ENCODE measurements at places on chromosomes 6 and 20.
A peak's percentile ranks its signal among the peaks of the same experiment; 100 is the strongest.

DNA sequence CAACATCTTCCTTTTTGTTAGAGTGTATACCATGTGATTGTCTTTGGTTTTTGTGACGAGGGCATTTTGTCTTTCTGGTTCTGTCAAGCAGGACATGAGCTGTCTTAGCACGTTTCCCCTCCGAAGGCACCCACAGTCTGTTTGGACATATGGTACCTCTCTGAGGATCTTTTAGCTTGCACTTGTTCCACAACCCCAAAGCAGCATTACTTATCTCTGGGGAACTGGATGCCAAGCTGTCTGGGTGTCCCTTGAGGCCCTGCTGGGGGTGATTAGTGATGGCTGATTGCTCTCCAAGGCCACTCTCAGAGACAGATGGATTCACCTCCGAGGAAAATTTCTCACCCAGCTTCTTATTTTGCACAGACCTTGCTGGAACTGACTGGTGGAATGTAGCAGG lies 445.0 kb upstream of the CHD6 start:
- DNase-seq: no peak

DNA sequence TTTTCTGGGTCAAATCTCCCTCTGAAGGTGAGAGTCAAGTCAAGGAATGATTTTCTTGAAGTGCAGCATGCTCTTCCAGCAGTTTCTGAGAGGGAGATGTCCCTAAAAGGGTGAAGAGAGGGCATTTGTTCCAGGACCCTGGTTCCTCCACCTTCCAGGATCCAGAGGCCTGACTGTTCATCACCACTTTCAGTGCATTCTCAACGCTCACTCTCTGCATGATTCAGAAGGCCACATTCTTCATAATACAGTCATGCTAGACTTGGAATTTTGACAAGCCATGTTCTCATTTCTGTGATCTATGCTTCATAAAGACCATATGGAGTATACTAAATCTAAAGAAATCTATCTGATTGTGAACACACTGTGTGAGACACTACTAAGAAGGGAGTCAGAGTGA lies 85.1 kb downstream of the PDE7B start:
- DNase-seq: no peak

- no peak for DNase-seq
Observed at GRCh38 chr6:115270953-115271352, 789.7 kb downstream of the FRK start.

DNA sequence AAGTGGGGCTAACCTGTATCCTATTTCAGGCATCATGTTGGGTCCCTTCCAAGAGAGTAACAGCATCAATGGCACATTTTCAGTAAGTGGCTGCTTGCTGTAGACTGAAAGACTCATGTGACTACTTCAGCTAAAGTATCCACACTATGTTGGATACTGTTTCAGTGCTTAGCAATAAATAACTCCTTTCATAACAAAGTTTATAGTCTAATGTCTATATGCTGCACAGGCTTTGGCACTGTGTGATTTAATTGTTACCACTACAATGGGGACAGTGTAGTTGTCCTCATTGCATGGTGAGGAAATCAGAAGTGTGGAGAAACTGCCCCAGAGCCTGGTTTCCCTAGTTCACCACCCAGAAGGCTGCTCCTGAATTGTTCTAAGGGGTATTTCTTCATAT lies 318.0 kb upstream of the PTCHD4 start:
- no peak for DNase-seq

- no peak for DNase-seq
Observed at GRCh38 chr6:36217188-36217587, 20.6 kb downstream of the BRPF3 start.

GRCh38 chr6:55713436-55713835 lies 134.4 kb upstream of the HMGCLL1 start:
- no peak for DNase-seq

DNA sequence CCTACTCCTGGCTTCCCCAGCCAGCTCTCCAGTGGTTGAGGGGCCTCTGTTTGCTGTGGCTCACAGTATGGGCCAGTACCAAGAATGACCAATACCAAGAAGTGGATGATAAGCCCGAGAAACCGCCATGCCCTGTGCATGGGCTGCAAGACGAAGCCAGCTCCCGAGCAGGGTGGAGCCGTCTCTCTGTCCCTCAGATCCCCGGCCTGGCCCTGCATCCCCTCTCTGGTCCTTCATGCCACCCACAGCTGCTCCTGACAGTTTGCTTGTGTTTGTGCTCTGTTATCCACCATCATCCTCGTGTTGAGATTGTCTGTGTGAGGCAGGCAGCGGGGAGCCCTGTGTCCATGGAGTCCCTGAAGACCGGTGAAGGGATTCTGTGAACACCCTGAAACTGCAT lies 36.1 kb downstream of the GABRR2 start:
- no peak for DNase-seq

GRCh38 chr6:170044836-170045562 lies 245.9 kb downstream of the DLL1 start:
- DNase-seq: peak; percentile 47

DNA sequence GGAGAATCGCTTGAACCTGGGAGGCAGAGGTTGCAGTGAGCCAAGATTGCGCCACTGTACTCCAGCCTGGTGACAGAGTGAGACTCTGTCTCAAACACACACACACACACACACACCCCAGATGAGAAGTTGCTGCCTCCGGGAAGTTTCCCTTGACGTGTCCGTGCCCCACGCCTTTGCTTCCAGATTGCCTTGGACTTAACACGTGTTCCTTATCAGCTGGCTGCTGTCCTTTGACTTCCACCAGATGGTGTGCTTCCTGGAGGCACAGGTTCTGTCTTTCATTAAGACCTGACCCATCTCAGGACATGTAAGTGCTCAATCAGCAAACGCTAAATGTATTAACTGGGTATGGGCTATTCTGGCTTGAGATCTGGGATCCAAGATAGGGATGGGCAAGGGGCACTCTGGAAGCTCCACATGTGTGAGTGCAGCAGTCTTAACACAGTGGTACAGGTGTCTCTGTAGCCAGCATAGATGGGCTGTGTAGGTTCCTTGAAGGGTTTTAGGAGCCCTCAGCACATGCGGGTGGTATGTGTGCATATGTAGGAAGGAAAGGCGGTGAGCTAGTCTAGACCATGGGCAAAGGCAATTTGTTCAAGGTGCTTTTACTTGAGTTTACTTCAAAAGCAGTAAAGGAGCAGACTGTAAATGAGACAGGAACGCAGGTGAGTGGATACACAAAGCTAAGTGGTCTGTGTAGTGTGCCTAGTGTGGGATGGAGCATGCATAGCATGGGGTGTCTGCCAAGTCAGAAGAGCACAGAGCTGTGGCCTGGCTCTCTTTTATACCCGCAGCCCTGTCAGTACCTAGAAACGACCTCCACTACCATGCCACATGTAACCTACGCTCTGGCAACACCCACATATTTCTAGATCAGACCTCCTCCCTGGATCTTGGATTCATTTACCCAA lies 11.6 kb downstream of the PIGT start:
- DNase-seq: no peak

DNA sequence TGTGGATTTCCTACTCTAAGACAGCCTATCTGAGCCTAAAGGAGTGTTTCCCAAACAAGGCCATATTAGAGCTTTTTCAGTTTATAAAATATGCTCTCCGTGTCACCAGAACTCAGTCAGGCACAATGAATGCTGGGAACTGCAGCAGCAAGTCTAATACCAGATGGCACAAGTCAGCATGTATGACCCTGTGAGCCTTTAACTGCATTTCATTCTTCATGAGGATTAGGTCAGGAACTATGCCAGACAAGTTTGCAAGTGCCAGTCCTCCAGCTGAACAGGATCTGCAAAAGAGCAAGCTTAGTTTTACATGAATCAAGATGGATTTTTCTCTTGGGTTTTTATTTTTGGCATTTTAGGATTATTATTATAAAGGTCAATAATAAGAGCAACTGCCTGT lies 66.7 kb upstream of the SAMD5 start:
- no peak for DNase-seq

DNA sequence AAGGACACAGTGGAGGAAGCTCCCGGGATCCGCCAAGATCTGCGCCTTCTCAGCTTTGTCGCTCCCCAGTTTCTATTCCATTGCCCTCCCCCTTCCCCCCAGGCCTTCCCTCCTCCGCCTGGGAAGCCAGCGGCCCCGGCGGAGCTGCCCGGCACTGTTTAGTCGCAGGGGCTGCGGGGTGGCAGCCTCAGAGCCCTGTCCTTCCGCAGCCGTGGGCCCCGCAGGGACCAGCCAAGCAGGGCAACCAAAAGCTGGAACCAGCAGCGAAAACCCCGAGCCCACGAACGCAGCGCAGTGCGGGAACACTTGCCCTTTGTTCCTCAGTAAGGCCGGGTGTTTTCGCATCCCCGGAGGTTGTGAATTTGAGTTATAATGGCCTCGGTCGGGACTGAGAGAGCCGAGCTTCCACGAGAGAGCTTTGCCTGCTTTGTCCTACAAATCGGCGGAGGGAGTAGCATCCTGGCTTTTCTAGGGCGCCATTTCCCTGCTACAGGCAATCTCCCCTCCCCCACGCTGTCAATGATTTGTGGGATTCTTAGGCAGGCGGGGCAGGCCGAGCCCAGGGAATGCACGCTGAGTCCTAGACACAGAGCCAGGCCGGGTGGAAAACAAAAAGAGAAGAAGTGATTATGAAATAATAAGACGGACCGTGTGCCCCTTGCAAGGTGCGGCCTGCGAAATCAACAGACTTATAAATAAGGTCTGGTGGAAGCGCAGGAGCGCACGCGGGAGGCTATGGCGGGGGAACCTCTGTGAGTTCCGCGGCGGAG lies 4.0 kb upstream of the TUBB2B start:
- peak; percentile 84 for DNase-seq

- no peak for DNase-seq
Observed at GRCh38 chr6:53483423-53484353, 61.2 kb downstream of the GCLC start.

GRCh38 chr6:23280437-23280836 lies 711.1 kb downstream of the HDGFL1 start:
- DNase-seq: no peak

DNA sequence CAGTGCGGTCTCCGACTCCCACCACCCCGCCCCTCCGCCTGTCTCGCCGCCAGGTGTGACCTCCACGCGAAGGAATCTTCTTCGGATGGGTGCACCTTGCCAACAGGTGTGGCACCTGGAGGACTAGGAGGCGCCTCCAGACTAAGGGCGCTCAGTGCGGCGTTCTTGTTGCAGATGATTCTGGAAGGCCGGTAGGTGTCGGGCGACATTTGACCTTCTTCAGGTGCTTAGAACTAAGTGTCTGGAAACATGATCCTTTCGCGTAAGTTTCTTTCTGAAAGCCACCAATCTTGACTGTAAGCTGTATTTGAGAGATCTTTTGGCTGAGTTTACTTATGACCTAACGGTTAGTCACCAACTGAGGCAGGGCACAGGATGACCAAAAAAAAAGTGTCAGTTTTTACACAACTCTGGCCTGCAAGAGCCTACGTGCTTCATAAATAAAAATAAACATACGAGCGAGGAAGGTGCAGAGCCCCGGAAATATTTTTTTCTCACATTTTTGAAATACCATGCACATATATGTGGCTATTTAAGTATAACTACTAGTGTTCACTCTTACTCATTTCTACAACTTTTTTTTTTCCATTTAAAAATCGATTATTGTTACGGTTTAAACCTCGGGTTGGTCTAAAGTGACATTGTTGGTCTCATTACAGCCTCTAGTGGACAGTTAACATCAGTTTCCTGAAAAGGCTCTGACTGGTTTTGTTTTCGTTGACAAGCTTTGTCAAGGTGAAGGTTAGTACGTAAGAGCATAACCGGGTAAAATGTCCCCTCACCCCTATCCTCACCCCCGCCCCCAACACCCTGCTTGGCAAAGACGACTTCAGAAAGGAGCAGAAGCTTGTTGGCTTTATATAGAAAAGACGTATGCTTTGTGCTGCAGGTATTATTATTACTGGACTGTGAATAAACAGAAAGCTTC lies 1.6 kb upstream of the ATXN1 start:
- peak; percentile 87 for DNase-seq

- no peak for DNase-seq
Observed at GRCh38 chr6:31272436-31272835, 544 bp upstream of the HLA-C start.
